ENCODE measurements at places on chromosomes 5 and 9.

DNA sequence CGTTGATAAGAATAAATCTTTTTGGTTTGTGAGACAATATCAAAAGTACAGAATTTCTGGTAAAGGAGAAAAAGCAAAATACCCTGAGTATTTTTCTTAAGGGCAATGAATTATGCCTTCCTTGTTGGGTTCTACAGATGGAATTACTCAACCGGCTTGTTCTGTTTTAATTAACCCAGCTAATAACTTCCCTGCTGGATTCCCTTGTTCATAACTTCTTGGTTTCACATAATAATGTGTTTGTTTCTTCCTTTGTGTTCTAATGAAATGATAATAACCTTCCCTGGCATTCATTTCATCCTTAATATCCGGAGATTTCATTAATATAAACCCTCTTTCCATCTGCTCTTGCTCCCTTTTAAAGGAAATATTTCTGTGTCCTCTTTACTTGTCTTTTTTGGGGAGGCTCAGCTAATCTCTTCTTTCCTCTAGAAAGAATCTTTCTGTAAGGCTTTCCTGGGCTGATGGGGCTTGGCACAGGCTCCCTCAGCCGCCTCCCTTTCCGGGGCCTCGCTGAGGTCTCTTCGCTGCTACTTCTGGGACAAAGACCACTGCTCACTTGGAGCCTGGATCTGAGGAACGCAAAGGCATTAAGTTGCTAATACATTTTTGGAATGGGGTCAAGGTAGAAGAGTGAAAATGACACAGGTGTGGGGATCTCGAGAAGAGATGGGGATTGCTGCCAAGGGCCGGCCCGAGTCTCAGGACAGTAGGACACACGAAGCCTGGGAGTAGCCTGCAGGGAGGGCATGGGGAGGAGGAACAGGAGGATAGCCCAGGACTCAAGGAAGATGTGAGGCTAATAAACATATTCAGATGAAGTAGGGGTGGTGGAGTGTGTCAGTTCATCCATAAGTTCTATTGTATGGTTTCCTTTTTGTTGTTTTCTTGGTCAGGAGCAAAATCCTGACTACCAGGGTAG, 118.5 kb downstream of the NRG2 start:
- no peak for DNase-seq

- DNase-seq, result no peak
These were observed 47.9 kb upstream of the CHSY3 start for GRCh38 chr5:129856325-129856724.

DNA sequence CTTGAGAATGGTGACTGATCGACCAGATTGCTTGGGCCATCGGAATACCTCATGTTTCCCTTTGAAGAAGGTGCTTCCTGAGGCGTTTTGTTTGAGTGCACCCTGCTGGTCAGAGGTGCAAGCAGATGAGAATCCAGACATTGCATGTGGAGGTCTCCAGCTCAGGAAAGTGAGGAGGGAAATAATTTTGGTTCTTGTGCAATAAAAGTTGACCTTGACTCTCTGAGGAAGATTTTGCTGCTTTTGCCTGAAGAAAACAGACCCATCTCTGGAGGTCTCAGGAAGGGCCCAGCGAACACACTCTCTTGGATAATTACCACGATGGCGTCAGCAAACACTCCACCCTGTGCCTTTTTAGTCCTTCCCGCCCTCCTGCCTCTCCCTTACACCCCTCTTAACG, 69.7 kb downstream of the GRAMD2B start:
- no peak for DNase-seq

DNA sequence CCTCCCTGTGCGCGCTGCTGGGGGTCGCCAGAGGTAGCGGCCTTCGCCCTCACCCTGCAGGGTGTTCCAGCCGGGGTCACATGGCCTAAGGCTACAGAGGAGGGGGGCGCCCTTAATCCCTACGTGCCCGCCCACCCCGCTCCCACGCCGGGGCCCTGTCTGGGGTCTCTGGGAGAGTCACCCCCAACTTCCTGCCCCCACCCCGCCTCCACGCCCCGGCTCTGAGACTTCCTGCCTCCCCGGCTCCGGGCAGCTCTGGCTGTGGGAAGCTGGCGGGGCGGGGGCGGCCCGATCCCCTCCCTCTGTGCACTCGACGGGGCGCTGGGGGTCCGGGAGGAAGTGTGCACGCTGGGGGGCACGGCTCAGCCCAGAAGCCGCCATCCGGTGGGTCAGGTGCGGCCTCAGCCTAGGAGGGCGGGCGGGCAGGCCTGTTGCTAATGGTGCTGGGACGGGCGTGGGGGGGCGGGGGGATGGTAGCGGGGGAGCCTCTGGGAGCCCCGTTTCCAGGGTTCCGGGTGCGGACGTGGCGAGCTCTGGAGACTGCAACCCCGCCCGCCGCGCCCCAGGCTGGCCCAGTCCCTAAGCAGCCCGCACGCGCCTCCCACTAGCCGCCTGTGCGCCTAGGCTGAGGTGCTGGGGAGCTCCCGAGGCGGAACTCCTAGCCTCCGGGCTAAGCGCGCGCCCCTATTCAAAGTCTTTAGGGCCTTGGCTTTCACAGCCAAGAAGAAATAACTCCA, 61.6 kb downstream of the CXXC5 start:
- DNase-seq, result no peak

All from substantia nigra (tissue), 51 donors.